Spinal cord (tissue), 10 donors: ENCODE measurements at places on chromosomes 4 and X. TPM values are rescaled to one million over a fixed set of nuclear protein-coding genes. Genes with fewer than 3 reads are reported as not detected.

SPATA4 gene
- polyA plus RNA-seq: 0.78 TPM

NEXMIF gene
- 14.9 TPM for polyA plus RNA-seq

NLRP2B gene
- 0.13 TPM for polyA plus RNA-seq

NAP1L2 gene
- polyA plus RNA-seq: 74.7 TPM

ZNF157 gene
- 2.6 TPM for polyA plus RNA-seq

TMSB15A gene
- 92.9 TPM for polyA plus RNA-seq

NHSL2 gene
- 6.1 TPM for polyA plus RNA-seq

VGLL1 gene
- not detected for polyA plus RNA-seq

ARHGEF6 gene
- polyA plus RNA-seq: 53.3 TPM

PRSS12 gene
- 12.3 TPM for polyA plus RNA-seq

TRIML2 gene
- not detected for polyA plus RNA-seq

PNMA5 gene
- 4.9 TPM for polyA plus RNA-seq

POU4F2 gene
- polyA plus RNA-seq: 2.1 TPM

BST1 gene
- 1.2 TPM for polyA plus RNA-seq

MAGEE1 gene
- polyA plus RNA-seq: 45.1 TPM

FGA gene
- not detected for polyA plus RNA-seq

CT45A2 gene
- not detected for polyA plus RNA-seq

NPNT gene
- polyA plus RNA-seq: 9.6 TPM

EXOC1L gene
- polyA plus RNA-seq: not detected

HSFX1 gene
- polyA plus RNA-seq: 3.2 TPM

GLUD2 gene
- polyA plus RNA-seq: 15.7 TPM

TMEM154 gene
- 0.56 TPM for polyA plus RNA-seq

ARAP2 gene
- polyA plus RNA-seq: 15.9 TPM

F8A2 gene
- polyA plus RNA-seq: not detected

ZNF711 gene
- polyA plus RNA-seq: 70.5 TPM

CENPI gene
- 5.2 TPM for polyA plus RNA-seq

NDUFB11 gene
- 131 TPM for polyA plus RNA-seq

ASMT gene
- 0.38 TPM for polyA plus RNA-seq

PTTG2 gene
- polyA plus RNA-seq: not detected

SAGE1 gene
- not detected for polyA plus RNA-seq

EVC gene
- polyA plus RNA-seq: 9.9 TPM

P2RY8 gene
- polyA plus RNA-seq: 0.10 TPM

ADH1B gene
- polyA plus RNA-seq: 0.84 TPM

SLITRK4 gene
- 18.6 TPM for polyA plus RNA-seq

GPAT3 gene
- 3.6 TPM for polyA plus RNA-seq

RXFP1 gene
- polyA plus RNA-seq: not detected

USP17L11 gene
- polyA plus RNA-seq: not detected

SPANXB1 gene
- polyA plus RNA-seq: not detected

UGT2B17 gene
- not detected for polyA plus RNA-seq

INTU gene
- 13.7 TPM for polyA plus RNA-seq

TLR2 gene
- polyA plus RNA-seq: 1.2 TPM

UGT2B11 gene
- not detected for polyA plus RNA-seq

HTN1 gene
- polyA plus RNA-seq: not detected

SNX25 gene
- 18.3 TPM for polyA plus RNA-seq

SGCB gene
- polyA plus RNA-seq: 82.5 TPM

DDX53 gene
- polyA plus RNA-seq: not detected

ZNF718 gene
- polyA plus RNA-seq: 7.8 TPM

SYN1 gene
- 222 TPM for polyA plus RNA-seq

ZNF630 gene
- polyA plus RNA-seq: 4.8 TPM

PNMA6A gene
- polyA plus RNA-seq: 47.1 TPM

P2RY4 gene
- 0.16 TPM for polyA plus RNA-seq
